ENCODE measurements at places on chromosomes 13 and 19.

DNA sequence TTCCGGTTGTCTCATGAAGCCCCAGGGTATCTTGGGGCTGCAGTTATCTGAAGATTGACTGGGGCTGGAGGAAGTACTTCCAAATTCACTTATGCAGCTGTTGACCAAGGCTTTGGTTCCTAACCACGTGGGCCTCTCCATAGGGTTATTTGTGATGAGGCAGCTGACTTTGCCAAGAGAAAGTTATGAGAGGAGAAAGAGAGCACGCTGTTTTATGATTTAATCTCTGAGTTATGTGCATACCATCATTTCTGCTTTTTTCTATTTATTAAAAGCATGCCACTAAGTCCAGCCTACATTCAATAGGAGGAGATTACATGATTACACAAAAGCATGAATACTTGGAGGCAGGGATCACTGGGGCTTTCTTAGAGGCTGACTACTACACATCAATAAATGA lies 215.5 kb downstream of the NHLRC3 start:
- peak overlapping the region; percentile 41 for H3K27ac ChIP-seq
- H3K36me3 ChIP-seq: no peaks in the 10 kb centered on the region
- no peaks in the 10 kb centered on the region for H3K27me3 ChIP-seq
- peak; percentile 90 for DNase-seq

DNA sequence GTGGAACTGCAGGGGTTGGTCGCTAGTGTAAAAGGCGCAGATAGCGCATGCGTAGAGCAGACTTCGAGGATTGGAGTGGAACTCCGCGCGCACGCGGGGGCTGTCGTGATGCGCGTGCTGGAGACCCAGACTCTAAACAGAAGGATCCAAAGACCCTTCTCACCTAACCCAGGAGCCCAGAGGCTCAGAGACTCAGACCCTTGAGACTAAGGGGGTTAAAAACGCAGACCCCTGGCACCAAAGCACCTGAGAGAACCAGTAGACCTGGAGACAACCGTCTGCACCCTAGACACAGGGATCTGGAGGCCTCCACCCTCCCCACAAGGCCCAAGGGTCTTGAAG lies 567 bp upstream of the CTU1 start:
- H3K27me3 ChIP-seq: peaks cover 6% of the 10 kb centered on the region
- DNase-seq: no peak
- no peak overlapping the region for H3K27ac ChIP-seq

DNA sequence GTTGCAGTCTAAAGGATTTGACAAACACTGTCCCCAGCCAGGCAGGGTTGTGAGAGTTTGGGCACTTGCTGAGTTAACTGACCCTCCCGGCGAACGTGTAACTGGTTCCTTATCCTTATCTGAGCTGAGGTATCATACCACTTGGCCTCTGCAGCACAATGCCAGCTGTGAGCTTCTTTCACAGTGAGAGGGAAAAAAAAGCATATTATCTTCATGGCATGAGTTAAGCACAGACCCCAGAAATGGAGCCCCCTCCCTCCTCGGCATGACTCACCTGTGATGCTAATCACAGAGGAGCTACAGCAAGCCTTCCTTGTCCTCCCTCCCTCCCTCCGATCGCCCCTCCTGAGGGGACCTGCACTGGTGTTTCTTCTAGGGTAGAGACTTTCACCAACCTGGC lies 60.5 kb downstream of the EFNB2 start:
- H3K4me1 ChIP-seq: no peaks in the 10 kb centered on the region
- DNase-seq: no peak
- H3K36me3 ChIP-seq: no peaks in the 10 kb centered on the region
- H3K4me3 ChIP-seq: no peak overlapping the region
- no peaks in the 10 kb centered on the region for H3K27me3 ChIP-seq
- H3K27ac ChIP-seq: no peak overlapping the region

DNA sequence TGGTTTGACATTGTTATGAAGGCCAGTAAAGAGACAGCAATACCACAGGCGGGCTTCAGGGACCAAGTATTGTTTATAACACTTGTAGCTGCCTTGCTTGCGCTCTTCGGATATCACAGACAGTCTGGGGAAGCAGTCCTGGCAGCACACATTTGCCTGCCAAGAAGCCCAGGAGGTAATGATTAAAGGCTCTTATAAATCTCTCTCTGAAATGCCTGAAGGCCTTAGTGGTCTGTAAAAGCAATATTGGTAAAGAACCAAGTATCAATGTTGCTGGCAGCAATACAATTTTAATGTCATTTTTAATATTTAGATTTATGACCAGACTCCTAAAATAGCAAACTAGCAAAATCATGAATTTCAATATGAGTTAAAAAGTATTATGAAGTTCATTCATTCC lies 1312.4 kb downstream of the PCDH9 start:
- no peaks in the 10 kb centered on the region for H3K27me3 ChIP-seq
- no peaks in the 10 kb centered on the region for H3K36me3 ChIP-seq
- no peak overlapping the region for H3K27ac ChIP-seq

- H3K4me3 ChIP-seq: no peak overlapping the region
- H3K27me3 ChIP-seq: no peaks in the 10 kb centered on the region
- no peak overlapping the region for H3K27ac ChIP-seq
Measured at GRCh38 chr13:99922631-99923404, 48.7 kb downstream of the ZIC5 start.

DNA sequence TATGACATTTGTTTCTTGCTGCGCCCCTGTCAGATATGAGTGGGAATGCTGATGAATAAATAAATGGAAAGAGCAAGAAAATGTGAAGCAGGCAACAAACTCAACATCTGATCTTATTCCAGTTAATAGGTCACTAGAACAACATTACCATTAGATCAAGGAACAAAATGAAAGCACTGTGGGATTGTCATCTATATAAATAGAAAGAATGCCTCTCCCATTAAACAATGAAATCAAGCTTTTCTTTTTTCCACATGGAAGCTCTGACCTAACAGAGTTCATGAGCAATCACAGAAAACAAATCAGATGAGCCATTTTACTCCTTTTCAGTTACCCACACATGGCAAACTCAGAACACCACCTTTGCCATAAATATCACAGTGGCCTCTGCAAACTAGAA lies 354.8 kb downstream of the SUCLA2 start:
- no peak for DNase-seq
- H3K27ac ChIP-seq: no peak overlapping the region
- H3K4me3 ChIP-seq: no peak overlapping the region
- H3K36me3 ChIP-seq: no peaks in the 10 kb centered on the region
- H3K27me3 ChIP-seq: no peaks in the 10 kb centered on the region

DNA sequence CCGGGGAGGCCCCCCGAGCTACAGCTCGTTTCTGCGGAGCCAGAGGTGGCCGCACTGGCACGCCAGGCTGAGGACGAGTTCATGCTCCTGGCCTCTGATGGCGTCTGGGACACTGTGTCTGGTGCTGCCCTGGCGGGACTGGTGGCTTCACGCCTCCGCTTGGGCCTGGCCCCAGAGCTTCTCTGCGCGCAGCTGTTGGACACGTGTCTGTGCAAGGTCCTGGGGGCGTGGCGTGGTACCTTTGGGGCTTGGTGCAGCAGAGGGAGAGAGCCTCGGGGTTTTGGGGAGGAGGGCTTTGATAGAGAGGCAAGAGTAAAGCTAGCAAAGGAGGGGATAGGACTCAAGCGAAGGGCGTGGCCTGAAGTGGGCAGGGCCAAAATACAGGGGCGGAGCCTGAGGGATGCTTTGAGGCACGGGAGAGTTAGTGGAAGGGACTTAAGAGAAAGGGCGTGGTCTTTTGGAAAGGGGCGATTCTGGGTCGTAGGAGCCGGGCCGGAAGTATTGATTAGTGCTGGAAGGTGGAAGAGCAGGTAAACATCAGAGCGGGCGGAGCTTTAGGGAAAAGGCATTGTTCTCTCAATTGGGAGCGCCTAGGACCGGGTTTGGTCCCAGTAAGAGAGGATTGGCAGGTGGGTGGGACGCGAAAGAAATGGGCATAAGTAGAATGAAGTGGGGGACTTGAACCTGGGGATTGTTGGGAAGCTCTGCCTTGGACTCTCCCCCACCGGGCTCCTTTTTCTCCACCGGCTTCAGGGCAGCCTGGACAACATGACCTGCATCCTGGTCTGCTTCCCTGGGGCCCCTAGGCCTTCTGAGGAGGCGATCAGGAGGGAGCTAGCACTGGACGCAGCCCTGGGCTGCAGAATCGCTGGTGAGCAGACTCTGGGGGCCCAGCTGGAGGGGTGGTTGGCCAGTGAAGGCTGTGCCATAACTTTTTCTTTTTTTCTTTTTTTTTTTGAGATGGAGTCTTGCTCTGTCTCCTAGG lies 1.2 kb downstream of the PPM1N start:
- H3K4me1 ChIP-seq: peaks cover 5% of the 10 kb centered on the region
- H3K27ac ChIP-seq: no peak overlapping the region
- no peaks in the 10 kb centered on the region for H3K36me3 ChIP-seq
- no peaks in the 10 kb centered on the region for H3K27me3 ChIP-seq

- no peak for DNase-seq
- H3K27ac ChIP-seq: no peak overlapping the region
- H3K27me3 ChIP-seq: no peaks in the 10 kb centered on the region
- H3K36me3 ChIP-seq: peaks cover 7% of the 10 kb centered on the region
- no peak overlapping the region for H3K4me3 ChIP-seq
- H3K4me1 ChIP-seq: peaks cover 3% of the 10 kb centered on the region
Measured at GRCh38 chr13:41762796-41763195, 198.1 kb downstream of the VWA8 start.

- no peak overlapping the region for H3K27ac ChIP-seq
- no peak overlapping the region for H3K4me3 ChIP-seq
- H3K27me3 ChIP-seq: no peaks in the 10 kb centered on the region
- H3K4me1 ChIP-seq: peaks cover 6% of the 10 kb centered on the region
- no peaks in the 10 kb centered on the region for H3K36me3 ChIP-seq
Measured at GRCh38 chr19:8212212-8212611, 3.0 kb downstream of the CERS4 start.

DNA sequence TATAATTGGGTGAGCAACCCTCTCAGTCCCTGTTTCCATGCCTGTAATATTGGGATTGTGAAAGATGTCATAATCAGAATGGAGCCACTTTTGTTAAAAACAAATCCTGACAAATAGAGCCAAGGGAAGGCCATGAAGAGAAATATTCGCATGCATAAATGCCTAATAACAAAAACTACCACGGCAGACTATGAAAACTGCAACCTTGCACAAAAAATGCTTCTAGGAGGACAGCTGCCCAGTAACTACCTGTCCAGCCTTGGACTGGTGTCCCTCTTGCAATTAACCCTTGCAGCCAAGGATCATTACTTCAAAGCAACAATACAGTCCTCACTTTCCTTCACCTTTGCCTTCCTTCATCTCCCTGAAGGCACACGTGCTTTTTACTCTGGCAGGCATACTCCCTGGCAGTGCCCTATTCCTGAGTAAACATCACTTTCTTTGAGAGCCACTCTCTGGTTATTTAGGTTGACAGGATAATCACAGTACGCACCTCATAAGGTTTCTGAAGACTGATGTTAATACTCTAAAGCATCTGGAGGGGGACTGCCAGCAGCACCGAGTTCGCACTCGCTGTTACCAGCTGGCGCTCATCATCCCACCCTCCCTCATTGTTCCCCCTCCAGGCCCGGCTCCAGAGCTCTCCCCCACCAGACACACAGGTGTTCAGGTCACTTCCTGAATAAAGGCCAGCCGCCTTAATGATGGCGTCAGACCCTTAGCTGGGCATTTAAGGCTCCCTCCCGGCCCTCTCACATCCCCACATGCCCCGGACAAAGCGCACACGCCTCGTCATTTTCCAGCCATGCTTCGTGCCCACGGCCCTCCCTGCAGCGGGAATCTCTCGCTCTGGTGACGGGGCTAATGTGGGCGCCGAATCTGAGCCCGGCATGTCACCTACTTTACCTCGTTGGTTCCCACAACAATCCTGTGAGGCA lies 57.3 kb downstream of the CDADC1 start:
- no peak for DNase-seq
- no peaks in the 10 kb centered on the region for H3K27me3 ChIP-seq
- H3K36me3 ChIP-seq: no peaks in the 10 kb centered on the region

DNA sequence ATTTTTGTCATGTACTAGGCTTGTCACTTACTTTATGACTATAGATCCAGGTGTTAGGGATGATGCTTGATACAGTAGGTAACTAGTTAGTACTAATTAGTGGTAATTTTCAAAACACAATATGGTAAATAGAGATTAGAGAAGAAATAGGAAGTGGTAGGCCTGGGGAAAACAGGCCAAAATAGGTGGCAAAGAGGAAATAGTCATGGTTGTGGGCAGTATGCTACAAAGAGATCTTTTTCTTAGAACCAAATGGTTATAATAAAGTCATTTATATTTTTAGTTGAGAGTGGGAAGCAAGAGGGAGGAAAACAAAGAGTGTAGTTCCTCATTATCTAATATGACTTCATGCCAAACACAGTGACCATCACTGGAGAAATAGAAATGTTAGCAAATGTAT lies 9.1 kb upstream of the VWA8 start:
- H3K4me1 ChIP-seq: peaks cover 6% of the 10 kb centered on the region
- no peaks in the 10 kb centered on the region for H3K27me3 ChIP-seq
- H3K27ac ChIP-seq: no peak overlapping the region
- H3K36me3 ChIP-seq: no peaks in the 10 kb centered on the region

DNA sequence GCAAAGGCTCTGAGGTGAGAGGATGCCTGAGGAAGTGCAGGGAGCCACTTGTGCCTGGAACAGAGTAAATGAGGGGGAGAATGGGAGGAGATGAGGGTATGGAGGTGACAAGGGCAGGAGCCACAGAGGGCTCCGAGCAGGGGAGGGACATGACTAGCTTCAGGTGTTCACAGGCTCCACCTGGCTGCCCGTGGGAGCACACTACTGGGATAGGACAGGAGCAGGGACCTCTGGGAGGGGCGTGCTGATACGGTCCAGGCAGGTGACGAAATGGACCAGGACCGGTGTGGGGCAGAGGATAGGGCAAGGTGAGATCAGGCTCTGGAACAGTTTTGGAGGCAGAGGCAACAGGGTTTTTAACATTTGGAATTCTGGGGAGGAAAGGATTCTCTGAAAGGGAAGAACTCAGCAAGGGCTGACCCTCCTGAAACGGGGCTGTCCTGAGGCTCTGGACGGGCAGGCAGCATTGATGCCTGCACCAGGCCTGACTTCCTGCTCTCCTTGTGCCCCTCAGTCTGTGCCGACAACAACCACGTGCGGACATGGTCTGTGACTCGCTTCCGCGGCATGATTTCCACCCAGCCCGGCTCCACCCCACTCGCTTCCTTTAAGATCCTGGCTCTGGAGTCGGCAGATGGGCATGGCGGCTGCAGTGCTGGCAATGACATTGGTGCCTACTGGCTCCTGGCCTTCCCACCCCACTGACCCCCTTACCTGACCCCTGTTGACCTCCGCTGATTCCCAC lies 11.6 kb downstream of the SHKBP1 start:
- H3K27ac ChIP-seq: no peak overlapping the region
- no peak for DNase-seq
- peaks cover 6% of the 10 kb centered on the region for H3K36me3 ChIP-seq
- no peak overlapping the region for H3K4me3 ChIP-seq
- H3K4me1 ChIP-seq: no peaks in the 10 kb centered on the region
- no peaks in the 10 kb centered on the region for H3K27me3 ChIP-seq
